ENCODE measurements at places on chromosomes 6 and 20.
A peak's percentile ranks its signal among the peaks of the same experiment; 100 is the strongest.

- DNase-seq, result no peak
These were observed 159.2 kb upstream of the COL21A1 start for GRCh38 chr6:56406276-56407269.

DNA sequence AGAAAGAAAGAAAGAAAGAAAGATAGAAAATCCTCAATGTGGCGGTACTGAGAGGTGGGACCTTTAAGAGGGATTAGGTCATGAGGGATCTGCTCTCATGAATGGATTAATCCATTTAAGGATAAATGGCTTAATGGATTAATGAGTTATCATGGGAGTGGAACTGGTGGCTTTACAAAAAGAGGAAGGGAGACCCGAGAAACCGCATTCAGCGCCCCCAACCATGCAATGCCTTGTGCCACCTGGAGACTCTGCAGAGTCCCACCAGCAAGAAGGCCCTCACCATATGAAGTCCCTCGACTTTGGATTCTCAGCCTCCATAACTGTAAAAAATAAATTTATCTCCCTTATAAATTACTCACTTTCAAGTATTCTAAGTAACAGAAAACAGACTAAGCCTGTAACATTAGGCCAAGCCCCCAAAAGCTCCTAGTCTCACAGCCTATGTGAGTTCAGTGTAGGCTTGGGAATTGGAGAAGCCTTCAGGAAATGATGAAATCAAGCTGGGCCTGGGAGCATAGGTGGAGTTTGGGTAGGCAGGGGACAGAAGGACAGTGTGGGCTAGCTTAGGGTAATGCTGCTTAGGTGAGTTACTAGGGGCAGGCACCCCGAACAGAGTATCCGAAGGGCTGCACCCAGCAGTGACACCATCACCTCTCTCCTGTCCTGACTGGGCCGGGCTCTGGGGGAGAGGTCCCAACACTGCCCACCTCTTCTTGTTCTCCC, 36.2 kb upstream of the RNF24 start:
- no peak for DNase-seq

DNA sequence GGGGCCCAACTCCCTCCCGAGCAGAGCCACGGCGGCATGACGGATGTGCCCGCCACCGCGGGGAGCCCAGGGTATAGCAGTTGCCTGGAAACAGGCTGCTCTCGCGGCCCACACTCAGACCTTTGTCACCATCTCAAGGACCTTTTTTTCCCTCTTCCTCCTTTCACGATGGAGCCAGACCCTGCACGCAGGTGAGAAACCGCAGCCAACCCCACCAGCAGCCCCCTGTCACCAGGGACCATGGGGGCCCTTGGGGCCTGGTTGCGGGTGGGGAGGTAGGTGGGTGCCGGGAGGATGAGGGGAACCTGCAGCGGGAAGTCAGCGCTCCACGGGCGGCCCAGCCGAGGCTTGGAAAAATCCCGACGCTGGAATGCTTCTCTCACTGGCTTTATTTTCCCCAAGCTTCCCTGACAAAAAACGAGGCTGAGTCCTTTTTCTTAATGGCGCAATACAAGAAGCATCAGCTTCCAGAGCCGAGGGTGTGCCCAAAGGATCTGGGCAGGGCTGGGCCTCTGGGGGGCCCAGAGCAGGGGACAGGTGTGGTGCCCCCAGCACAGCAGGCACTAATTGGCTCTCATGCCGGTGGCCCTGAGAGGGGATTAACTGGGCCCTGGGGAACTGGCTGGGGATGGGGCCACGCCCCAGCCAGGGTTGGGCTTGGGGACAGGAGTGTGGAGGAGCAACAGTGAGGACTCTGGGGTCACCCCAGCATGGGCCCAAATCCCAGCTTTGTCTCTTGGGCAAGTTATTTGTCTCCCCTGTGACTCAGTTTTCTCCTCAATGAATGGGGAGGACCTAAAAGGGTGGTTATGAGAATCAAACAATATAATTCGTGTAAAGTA, 23.9 kb downstream of the NOL4L start:
- no peak for DNase-seq

DNA sequence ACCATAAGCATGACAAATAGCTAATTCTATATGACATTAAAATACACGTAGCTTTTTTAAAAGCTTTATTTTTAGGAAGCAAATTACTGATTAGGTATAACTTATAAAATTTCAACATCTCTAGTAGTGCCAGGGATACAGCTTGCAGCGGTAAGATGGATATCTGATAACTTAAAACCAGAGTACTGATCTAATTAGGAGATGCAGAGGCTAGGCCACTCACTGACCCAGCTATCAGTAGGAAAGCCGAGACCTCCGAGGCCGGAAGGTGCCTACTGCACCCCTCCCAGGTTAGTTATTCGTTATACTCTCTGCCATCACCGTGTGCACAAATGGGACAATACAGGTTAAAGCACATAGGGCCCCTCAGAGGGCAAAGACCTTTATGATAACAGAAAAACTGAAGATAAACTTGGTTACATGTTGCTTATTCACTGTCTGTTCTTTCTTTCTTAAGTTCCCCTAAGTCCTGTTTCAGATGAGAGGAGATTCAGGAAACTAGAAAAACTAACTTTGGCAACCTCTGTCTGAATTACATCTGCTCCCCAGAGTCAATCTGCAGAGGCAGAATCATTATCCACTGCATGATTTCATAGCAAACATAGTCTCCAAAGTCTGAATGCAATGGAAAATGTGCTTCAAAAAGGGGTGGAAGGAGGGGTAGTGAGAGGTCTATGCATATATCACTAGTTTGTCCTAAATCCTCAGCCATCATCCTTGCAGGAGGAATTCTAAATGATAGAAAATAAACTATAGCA, 60.8 kb downstream of the RIPOR2 start:
- no peak for DNase-seq

DNA sequence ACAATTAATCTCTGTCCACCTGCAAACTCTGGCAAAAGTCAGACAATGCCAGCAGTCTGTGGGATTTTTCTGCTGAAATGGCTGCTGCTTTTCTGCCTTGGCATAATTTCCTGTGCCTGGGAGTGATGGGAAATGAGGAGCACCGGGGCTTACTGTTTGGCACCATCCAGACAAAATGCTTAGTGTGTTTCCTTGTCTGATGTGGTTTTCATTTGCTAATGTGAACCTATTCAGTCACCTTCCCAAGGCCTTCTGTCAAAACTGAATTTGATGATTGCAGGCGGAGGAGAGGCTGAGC, 56.4 kb downstream of the CDH4 start:
- no peak for DNase-seq

DNA sequence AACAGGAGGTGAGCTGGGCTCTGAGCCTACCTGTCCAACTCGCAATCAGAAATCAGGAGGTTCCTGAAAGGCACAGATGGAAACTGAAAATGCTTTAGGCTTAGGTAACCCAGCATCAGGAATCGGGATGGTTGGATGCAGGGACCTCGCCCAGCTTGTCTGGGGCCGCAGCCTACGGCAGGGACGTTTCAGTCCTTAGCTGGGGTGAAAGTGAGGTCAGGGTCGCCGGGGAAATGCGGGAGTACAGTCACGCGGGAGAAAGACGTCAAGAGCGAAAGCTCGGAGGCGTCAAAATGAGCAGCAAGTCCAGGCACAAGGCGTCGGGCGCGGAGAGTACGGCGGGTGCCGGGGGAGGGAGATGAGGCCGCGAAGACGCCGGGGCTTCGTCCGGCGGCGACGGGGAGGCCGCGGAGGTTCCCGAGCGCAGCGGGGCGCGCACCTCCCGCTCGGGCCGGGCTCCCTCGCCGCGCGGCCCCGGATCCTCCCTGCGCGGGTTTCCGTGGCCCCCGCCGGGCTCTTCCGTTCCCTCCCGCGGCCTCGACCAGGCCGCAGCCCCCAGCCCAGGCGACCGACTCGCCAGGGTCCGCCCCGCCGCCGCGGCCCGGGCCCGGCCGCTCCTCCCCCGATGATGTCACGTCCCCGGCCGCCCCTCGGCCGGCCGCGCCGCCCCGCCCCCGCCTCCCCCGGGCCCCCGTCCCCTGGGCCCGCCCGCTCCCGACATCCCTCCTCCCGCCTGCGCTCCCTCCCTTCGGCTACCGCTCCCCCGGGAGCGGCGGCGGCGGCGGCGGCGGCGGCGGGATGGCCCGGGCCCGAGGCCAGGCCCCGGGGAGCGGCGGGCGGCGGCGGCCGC, at the start of gene EBF4:
EBF4 (plus strand) TSS at position 745 of the 850 bp plus-strand sequence. CDS start 866 bp downstream, outside the sequence.
- DNase-seq, result no peak

GRCh38 chr20:25048519-25048952, 9.4 kb downstream of the ACSS1 start:
- no peak for DNase-seq

- no peak for DNase-seq
These were observed 104.7 kb downstream of the CEBPB start for GRCh38 chr20:50295345-50295744.

DNA sequence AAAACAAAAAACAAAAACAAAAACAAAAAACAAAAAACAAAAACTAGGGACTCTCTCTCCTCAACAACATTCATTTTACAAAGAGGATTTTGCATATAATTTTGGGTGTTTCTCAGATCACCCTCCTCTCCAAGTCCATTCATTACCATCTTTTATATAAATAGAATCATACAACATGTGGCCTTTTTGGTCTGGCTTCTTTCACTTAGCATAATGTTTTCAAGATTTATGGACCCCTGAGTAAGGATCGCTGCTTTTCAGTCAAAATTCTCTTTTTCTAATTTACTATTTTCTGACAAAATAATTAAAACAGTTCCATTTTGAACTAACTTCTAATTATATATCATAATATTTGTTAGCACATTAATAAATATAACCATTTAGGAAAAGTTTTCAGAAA, 94.8 kb downstream of the UBE3D start:
- no peak for DNase-seq

DNA sequence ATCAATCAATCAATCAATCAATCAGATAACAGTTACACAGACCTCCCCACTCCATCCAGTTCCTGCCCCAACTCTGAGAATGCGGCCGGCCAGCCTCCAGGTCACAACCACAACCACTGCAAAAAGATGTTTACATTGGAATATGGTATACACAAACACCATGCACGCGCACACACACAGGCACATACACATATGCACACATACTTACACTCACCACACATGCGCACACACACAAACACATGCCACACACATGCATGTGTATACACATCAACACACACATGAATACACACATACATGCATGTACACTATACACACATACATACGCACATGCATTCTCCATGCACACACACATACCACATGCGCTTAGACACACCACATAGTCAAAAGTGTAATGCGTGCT, 131.1 kb downstream of the PXDC1 start:
- no peak for DNase-seq

- no peak for DNase-seq
These were observed 402.2 kb downstream of the GJA1 start for GRCh38 chr6:121837545-121838229.

GRCh38 chr6:162099685-162100084, 627.9 kb downstream of the PRKN start:
- no peak for DNase-seq

DNA sequence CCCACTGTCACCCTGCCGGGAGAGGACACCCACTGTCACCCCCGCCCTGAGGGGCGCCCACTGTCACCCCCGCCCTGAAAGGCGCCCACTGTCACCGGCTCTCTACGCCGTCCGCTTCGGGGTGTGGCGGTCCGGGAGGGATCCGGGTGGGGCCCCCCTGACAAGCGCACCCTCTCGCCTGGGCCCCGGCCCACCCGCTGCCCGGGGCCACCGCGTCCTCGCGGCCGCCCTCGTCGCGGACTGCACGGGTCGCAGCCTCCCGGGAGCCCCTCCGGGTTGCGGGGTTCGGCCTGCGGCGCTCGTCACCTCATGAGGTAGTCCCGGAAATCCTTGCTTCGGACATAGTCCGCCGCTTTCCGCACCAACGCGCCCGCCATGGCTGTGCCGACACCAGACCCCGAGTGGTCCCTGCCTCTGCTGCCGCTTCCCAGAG, 224 bp downstream of the MPC1 start:
- no peak for DNase-seq

DNA sequence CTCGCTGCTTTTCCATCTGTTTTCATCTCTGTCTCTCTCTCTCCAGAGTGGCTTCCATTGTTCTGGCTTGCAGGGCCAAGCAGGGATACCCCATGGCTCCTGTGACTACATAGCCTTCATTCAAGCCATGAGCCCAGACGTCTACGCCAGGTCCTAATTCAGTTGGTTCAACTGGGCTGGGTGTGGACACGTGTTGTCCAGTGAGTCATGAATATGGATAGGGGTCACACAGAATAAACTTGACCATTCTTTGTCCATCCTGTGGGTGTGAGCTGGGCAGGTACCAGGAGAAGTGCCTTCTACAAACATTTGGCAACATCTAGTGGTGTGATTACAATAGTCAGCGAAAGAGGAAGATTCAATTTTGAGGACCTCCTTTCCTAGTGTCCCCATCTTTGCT, 96.9 kb upstream of the ARMC2 start:
- no peak for DNase-seq

- DNase-seq, result peak; percentile 86
These were observed 2.7 kb upstream of the EEF1A1 start for GRCh38 chr6:73523434-73524123.

DNA sequence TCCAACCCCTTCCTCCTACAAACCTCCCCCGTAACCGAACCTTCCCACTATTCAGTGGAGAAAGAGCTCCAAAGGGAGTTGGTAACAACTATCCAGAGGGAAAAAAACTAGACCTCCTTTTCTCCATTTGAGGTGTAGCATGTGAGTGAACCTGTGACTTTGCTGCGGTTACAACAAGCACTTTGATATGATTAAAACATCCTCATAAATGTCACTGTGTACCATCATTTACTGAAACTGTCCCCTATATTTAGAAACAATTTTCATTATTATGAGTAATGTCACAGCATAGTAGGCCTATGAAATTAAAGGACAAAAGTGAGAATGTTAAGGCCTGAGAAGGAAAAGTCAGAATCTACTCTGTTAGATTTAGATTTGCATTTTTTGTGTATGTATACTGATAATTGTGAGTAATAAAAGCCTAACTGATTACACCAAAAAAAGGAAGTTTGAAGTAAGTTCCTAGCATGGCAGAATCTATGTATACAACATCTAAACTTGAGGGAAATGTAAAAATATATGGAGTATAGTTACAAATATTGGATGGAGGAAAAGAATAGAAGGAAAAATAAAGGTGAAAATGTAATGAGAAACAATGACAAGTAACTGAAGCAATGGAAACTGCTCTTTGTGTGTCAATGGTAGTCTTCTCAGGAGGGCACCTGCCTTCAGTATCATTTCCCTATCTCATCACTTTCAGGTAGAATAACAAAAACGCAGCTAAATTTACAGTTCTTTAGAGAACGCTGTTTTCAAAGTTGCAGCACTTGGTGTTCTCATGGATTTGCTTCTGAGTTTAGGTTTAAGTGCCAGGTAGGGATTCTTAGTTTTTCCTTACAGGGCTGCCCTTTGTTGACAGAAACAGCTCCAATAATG, 145.9 kb downstream of the IMPG1 start:
- no peak for DNase-seq

All from hematopoietic multipotent progenitor cell treated with erythropoietin and hydrocortisone succinate and interleukin-3 and kit ligand, for 8 days (in vitro differentiated cells).